ENCODE measurements at places on chromosomes 3 and 15. TPM values are rescaled to one million over a fixed set of nuclear protein-coding genes. Genes with fewer than 3 reads are reported as not detected.

DNA sequence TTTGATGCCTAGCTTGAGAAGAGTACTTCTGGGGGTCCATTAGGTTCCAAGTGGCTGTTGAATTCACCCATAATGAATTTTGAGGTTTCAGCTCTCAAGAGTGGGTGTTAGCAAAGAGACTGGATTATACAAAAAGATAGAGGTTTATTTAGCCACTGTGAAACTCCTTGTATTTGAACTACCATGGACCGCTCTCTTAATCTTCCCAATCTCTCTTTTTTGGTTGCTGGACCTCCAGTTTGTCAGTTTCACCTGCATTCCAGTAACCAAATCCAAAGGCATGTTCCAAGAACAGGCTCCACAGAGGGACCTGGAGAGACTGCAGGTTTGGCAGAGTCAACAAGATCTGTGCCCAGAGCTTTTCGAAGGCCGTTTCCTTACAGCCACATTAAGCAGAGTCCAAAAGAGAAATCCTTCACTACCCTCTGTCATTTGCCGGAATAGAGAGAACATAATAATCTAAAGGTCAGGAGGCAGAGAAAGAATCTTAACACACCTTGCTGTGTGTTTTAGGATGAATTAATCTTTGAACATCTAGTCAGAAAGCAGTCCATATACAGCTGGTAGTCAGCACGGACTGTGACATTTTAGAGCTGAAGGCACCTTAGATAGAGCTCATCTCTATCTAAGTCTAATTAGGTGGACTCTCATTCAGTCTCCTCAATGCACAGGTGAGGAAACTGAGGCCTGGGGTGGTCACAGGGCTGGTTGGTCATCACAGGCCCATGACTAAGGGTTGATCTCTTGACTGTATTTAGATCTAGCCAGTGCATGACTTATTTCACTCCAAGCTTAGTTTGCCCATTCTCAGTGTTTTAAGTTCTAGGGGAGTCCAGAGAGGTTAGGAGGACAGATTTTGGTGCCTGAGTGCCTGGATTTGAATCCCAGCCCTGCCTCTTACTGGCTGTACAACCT, 1.3 kb downstream of the ABHD2 start:
- no peak for DNase-seq

- no peak for DNase-seq
Observed at GRCh38 chr15:42605796-42606195, 30.4 kb downstream of the STARD9 start.

Gene GOLGA8Q
- not detected for total RNA-seq

DNA sequence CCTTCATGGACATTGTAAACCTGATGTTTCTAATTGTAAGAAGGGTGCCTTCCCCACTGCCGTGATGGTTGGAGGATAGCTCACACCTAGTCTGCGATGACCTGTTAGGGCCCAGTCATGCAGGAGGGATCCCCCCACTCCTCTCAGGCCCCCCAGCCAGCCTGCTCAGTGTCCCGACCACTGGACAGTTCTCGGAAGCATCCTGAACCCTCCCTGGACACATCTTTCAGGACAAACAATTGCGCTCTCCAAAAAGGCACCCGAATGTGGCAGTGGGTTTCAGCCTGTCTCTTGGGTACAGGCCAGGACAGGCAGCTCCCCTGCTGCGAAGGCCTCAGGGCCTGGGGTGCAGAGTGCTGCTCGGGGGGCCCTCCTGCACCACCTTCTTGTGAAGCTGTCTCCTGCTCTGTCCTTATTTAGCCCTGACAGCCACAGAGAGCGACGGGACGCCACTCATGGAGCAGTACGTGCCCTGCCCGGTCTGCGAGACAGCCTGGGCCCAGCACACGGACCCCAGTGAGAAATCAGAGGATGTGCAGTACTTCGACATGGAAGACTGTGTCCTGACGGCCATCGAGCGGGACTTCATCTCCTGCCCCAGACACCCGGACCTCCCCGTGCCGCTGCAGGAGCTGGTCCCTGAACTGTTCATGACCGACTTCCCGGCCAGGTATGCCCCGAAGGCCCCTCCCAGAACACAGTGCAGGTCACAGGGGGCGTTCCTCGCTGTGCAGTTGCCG, 132.3 kb downstream of the LRRK1 start:
- no peak for DNase-seq

Gene RASGRP1
- 0.12 TPM for total RNA-seq

DNA sequence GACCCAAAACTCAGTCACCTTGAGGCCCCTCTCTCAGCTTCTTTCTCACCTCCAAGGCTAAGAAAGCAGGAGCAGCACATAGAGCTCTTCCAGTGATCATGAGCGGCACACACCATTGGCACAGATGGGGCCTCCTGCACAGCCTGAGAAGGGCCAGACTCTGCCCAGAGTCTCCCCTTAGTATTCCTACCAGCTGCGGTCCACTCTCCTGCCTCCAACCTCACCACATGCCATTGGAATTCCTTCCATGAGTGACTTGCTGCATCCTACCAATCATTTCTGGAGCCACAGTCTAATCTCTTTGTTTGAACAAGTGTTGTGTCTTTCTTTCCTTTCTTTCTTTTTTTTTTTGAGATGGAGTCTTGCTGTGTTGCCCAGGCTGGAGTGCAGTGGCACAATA, 39.3 kb downstream of the CDCP1 start:
- peak; percentile 74 for DNase-seq

Gene CFAP100
- total RNA-seq: not detected

- peak; percentile 73 for DNase-seq
Observed at GRCh38 chr3:11159421-11159904, 5.2 kb downstream of the HRH1 start.

Gene GABRA5
- total RNA-seq: not detected

Gene LRRC31
- not detected for total RNA-seq

- peak; percentile 65 for DNase-seq
Observed at GRCh38 chr15:101710806-101711205, 13.5 kb downstream of the TARS3 start.

DNA sequence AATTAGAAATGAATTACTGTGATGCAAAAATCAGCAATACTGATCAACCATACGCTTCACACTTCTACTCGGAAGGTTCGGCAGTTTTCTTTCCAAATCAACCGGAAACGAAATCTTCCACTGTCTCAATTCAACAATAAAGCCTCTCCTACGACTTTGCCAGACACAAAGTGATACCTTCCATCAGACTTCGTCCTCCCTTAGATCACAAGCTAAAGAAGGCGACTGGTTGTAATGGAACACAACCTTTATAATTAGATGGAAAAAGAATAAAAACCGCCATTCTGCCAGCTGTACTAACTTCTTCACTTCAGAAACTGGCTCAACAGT, 618 bp downstream of the PARL start:
- DNase-seq: no peak

DNA sequence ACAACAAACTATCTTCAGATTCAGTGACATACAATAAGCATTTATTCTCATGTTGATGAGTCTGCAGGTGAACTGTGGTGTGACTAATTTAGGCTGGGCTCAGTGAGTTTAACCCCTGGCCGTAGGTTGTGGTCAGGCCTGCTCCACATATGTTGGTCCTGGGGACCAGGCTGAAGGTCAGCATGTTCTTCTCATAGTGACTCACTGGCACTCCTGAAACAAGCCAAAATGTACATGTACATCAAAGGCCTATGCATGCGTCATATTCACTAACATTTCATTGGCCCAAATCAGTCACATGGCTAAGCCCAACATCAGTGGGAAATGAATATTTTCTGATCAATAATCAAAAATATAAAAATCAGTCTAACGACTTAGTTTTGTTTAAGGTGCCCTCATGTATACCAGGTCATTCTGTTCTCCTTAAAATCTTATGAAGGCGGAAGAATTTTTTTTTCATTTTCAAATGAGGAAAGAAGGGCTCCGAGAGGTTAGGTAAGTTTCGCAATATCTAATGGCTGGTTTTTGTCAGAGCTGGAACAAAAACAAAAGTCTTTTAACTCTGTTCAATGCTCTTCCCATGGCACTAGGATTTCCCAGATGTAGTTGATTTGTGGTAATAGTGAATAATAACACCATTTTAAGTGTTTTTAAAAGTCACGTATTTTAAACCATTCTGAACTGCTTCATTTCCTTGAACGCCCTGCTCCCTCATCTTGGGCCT, 148.5 kb downstream of the MFSD1 start:
- peak; percentile 85 for DNase-seq

- no peak for DNase-seq
Observed at GRCh38 chr3:137770835-137771399, 6.8 kb downstream of the SOX14 start.

Measured in RPMI7951 (cell line).